ENCODE measurements at places on chromosomes 4 and X. TPM values are rescaled to one million over a fixed set of nuclear protein-coding genes. Genes with fewer than 3 reads are reported as not detected.
A peak's percentile ranks its signal among the peaks of the same experiment; 100 is the strongest.

The NAP1L5 gene
- total RNA-seq, result 1.0 TPM

The TRMT2B gene
- 13.3 TPM for total RNA-seq

The PNMA6F gene
- not detected for total RNA-seq

The CLNK gene
- total RNA-seq, result 0.08 TPM

The UGT2B15 gene
- total RNA-seq, result not detected

The HPRT1 gene
- 28.3 TPM for total RNA-seq

The CTAG1B gene
- not detected for total RNA-seq

The SATL1 gene
- total RNA-seq, result not detected

The GLRA3 gene
- total RNA-seq, result not detected

- no peak for ATAC-seq
Measured at GRCh38 chr4:158895797-158896576, 127.2 kb downstream of the FNIP2 start.

- peak; percentile 93 for ATAC-seq
Measured at GRCh38 chr4:31089815-31090214, 369.6 kb downstream of the PCDH7 start.

- no peak for ATAC-seq
Measured at GRCh38 chr4:186854256-186854655, 130.6 kb upstream of the FAT1 start.

DNA sequence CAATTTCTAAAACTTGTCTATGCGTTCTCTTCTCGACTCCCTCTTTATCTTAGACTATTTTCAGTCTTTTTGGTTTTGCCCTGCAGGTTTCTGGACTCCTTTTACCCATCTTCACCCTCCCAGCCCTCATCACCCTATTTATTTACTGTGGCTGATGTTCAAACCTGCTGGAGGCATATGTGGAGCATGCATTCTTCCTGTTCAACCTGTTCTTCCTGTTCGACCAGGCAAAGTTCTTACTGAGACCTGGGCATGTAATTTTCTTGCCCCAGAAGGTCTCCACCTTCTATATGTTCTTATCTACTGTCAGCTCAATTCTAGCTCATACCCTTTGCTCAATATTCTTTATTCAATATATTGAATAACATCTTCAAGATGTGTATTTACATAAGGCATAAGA is 69.4 kb upstream of the AGA start:
- ATAC-seq, result peak; percentile 99

DNA sequence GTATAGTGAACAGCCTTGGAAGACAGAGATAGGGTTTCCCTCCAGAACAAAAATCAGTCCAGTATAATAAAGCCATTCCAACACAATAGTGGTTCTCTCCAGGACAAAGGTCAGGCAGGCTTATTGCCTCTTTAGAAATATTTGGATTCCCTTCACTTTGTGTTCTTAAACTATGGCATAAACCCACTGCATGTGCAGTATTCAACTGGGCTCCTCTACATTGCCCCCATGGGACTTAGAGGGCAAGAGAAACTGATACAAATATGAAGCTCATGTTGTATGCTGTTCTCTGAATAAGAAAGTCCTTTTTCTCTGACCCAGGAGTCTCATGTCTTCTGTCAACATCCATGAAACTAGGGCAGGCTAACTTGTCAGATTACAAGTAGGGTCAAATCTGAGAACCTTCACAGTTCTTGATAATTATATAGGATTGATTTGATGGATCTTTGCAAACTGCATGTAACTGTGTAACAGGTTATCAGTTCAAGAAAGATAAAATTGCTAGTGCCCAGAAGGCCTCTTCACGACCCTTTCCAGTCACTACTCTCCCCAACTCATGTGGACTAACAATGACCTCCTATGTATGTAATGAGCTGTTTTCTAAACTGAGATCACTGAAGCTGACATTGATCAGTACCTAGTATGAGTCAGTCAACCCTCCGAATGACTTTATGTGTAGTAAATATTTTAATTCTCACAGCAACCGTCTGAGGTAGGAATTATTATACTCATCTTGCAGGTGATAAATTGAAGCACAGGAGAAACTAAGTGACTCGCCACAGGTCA is 31.9 kb upstream of the FAM9C start:
- no peak for ATAC-seq

DNA sequence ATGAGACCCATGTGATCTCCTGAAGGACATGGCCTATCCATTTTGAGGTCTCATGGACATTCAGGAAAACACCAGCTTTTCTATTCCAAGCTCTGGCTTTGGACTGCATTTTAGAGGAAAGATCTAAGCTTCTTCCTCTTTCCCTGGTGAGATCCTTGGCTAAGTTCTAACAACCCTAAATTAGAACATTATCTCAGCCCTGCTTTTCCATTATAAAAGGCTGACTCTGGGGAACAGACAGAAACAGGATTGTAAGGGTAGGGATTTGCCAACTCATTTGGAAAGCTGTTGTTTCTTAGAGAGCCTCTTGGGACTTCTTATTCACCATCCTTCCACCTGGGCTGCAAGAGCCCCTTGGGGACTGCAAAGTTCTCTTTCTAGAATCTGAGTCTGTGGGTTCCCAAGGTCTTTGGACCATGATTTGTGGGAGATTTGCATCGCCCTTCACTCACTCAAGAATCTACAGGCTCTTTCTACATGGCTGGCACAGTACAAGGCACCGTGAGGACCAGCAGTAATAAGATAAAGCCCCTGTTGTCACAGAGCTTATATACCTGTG is 146.9 kb downstream of the FNIP2 start:
- ATAC-seq, result no peak

GRCh38 chrX:74295101-74295500 is 8.9 kb upstream of the ZCCHC13 start:
- ATAC-seq, result no peak

- ATAC-seq, result no peak
Measured at GRCh38 chrX:41707218-41707617, 16.8 kb upstream of the GPR82 start.

DNA sequence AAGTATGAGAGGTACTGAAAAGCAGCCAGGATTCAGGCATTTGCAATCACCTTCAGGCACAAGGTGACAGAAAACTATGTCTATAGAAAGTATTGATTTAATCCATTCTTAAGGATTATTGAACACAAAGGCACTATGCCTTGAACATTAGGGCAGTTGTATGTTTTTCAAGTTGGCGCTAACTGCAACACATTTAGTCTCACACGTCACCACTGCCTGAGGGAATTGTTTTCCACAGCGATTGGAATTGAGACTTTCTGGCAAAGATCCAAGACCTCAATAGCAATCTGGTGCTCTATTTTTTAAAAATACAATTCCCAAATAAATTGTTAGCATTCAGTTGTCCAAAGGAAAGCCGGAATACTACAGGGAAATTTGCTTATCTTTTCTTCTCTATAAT is 52.7 kb upstream of the FTHL17 start:
- no peak for ATAC-seq

DNA sequence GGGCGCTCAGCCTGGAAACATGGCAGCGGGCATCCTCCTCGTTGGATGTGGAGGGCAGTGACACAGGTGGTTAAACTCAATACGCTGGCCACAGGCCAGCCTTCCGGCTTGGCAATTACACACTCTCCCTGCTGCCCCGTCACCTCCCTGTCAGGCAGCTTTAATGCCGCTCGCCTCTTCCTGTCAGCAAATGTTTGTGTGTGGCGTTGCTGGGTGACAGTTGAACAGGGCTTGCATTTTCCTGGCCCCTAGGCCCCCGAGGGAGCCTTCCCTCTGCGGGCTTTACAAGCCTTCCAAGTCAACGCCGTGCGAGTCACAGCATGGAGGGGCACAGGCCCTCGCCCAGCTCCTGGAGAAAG is 620.0 kb downstream of the BCOR start:
- peak; percentile 78 for ATAC-seq

DNA sequence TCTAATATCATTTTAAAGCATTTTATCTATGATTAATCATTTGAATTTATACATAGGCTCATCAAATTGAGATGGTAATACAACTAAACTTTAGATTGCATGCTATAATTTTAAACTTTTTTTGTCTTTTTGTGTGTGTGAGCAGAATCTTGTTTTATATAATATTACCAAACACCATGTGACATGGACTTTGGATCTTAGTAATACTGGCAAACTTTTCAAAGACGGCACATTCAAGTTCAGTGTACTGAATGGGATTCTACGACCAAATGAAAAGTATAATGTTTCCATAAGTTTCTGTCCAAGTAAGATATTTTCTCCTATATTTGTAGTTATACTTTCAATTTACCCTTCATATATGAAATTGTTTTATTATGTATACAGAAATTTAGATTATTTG is 116.0 kb downstream of the CFAP47 start:
- no peak for ATAC-seq

DNA sequence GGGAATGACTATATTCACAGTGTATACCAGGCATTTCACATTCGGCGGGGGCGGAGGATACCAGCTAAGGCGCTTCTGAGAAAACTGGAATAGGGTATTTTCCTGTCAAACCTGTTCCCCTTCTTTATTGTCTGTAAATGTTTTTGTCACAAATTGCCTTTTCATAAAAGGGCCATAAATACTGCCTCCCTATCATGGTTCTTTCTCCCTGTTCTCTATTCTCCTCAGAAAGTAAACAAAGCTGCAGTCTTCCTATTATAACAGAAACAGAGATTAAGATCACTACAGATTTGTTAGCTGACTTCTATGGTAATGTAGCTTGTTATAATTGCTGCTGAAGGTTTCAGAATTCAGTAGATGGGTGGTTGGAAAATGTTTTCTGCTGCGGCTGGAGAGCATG is 32.2 kb downstream of the MID2 start:
- no peak for ATAC-seq

GRCh38 chrX:10352536-10352935 is 195.8 kb downstream of the CLCN4 start:
- ATAC-seq, result no peak

GRCh38 chrX:153903238-153903980 is 1.1 kb upstream of the AVPR2 start:
- ATAC-seq, result no peak

DNA sequence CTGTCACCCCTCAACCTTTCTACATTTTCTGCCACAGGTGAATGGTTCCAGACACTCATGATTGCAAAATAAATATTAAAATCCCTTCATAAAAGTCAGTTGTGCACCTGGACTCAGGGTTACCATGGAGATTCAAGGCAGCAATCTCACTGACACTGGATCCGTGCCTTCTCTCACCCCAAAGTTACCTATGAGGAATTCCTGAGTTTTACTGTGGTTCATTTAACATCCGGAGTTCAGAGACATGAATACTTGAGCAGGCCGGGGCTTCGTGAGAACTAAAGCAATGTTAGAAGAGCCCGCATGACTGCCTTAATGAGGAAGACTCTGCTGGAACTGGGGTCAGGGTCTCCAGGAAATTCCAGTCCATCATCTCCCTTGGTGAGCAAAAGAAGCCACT is 12.5 kb upstream of the CLNK start:
- no peak for ATAC-seq

GRCh38 chrX:25389266-25389665 is 373.5 kb upstream of the ARX start:
- no peak for ATAC-seq

DNA sequence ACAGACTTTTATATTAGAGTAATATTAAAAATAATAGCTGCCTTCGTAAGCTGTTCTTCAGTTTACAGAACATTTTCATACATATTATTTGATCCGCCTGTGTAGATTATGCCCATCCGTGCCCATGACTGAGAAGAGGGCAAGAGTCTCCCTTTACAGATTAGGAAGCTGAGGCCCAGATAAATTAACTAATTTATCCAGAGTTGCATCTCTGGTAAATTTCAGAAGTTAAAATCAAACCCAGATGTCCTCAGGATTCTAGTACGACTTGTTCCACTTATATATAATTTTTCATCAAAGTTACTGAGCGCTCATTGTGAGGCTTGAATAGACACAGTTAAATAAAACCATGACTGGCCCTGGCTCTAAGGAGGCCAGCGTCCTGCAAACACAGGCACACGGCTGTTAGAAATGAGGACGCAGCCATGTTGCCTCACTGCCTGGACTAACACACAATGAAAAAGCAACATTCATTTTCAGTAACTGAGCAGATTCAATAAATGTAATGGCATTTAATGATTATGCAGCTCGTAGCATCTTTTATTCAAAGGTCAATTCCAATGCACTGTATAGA is 148.0 kb downstream of the TENM3 start:
- ATAC-seq, result no peak

DNA sequence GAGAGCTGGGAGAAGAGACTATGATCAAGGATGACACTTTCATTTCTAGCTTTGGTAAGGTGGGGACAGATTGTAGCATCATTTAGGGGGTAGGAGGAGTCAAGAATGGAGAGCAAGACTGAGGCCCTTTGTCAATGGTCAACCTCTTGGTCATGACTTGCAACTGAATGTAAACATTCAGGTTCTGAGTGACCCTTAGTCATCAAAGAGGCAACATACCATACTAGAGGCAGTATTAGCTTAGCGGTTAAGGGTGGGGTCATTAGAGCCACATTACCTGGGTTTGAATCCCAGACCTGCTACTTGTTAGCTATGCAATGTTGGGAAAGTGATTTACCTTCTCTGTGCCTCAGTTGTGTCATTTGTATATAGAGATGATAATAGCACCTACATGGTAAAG is 76.5 kb downstream of the MED28 start:
- peak; percentile 54 for ATAC-seq

DNA sequence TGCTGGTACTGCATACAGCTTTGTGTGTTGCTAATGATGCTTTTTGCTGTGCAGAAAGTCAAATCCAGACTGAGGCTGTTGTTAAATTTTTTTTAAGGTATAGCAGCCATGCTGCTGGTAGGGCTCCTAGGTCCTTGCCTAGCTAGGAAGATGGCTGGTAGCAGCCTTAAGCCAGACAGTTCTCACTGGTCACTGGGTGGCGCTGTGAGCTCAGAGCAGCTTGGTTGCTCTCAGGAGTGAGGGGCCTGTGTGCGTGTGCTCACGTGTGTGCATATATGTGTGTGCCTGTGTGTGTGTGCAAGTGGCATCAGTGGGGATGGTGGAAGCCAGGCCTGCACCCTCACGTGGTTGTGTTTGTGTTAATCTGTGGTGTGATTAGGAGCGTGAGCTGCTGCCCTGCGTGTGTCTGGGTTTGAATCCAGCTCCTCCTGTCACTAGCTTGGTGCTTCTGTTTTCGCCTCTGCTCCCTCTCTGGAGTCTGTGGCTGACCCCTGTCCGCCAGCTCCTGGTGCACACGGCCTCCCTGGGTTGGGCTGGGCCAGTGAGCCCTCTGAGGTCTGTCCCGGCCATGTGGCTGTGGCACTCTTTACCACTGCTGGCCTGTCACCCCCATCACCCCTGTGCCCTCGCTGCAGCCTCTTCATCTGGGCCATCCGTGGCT is 46.1 kb downstream of the SORCS2 start:
- no peak for ATAC-seq

- ATAC-seq, result no peak
Measured at GRCh38 chrX:63128509-63128908, 222.6 kb downstream of the SPIN4 start.

All from esophagus mucosa (tissue), 1 donor.